ENCODE measurements at places on chromosomes 1 and 21.

GRCh38 chr1:41712695-41713094, 206.0 kb downstream of the HIVEP3 start:
- no peak for DNase-seq

DNA sequence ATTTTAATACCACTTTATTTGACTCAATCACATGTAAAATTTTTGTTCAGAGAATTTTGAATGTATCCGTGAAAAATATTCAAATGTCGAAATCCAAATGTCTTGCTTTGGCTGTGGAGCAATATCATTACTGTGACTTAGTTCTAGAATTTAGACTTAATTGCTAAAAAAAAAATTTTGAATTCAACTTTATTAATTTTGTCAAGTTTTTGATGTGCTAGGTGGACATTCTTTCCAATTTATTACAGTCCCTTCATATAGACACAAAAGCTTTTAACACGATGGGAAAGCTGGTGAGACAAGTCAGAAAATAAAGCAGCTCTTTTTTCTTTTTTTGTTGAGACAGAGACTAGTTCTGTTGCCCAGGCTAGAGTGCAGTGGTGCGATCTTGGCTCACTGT, 62.6 kb downstream of the DDR2 start:
- DNase-seq = no peak

GRCh38 chr1:172867216-172867818, 183.4 kb downstream of the TNFSF18 start:
- no peak for DNase-seq

DNA sequence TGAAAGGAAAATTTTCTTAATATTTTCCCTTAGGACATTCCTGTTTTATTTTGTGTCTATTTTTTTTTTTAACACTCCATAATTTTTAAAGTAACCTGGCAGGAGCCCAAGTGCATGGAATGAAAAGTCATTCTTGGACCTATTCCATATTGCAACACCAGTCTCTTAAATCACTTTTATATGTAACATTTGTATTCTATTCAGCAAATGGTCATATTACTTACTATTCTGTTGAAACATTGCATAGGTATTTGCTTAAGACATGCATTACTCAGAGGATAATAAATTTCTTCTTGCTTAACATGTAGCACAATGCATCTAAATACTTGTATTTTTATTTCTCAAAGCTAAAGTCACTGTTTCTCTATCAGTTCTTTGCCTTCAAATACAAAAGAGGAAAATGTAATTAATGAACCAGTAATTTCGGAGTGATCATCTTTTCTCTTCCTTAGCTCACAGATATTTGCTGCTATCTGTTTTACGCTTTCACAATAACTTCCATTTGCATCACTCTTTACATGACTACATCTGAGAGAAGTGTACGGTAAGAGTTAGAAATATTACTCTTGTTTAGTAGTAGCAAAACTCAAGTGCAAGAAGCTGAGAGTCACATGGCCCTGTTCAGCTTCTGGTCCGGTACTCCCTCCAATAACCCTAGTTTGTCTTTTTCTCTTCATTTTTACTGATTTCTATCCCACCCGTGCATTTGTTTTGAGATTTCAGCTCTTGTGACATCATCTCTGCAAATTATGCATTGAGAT, 394.8 kb downstream of the USP25 start:
- DNase-seq = no peak

DNA sequence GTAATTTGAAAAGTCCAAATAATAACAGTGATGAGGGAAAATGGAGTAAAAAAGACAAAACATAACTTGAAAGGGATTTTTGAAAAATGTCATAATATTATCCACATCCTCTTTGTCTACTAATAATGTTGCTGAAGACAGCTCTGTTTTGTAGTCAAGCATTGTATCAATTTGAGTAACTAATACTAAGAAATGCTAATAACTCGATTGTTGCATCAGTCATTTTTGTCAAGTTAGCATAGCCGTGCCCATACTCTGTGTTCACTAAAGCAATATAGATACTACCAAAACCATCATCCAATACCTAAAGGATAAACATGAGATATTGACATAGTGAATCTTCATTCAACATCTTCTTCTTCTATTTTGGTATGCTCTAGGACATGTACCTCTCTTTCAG, 17.3 kb downstream of the PDC start:
- DNase-seq = no peak

GRCh38 chr1:178397678-178398077, 99.1 kb downstream of the CLEC20A start:
- DNase-seq = no peak

- no peak for DNase-seq
Measured at GRCh38 chr1:240000634-240001033, 91.0 kb upstream of the FMN2 start.

DNA sequence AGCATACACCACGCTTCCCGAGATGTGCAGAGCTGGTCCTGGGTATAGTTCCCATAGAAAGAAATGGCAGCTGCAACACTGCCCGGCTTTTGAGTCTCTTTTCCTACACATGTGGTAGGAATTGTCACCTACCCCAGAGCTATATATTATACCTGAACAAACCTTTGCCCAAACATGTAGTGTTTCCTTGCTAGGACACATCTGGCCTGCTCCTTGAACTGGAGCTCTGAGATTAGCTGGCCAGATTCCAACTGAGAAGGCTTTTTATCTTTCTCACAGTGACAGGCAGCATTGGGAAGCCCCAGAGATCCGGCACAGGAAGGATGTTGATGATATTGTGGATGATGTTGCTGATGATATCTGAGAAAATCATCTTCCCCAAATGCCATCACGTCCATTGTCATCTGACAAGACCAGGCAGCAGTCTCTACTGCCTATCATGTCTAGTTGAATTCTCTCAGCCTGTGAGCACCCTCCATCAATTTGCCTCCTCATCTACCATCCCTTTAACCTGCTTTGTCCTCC, 115.0 kb upstream of the SMYD2 start:
- DNase-seq = no peak

DNA sequence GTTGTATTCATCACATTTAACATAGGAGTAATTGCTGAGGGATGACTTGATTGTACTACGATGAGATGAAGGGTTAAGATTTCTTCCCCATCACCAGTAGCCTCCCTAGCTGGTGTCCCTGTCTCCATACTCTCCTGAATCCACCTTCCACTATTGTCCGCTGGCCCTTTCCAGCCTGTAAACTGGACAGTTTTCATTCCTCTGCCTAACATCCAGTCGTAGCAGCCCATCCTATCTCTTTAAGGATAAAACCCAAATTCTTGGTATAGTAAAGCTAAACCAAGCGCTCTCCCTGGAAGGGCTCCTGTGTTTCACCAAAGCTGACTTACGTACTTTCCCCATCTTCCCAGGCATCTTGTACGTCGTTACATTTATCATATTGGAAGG, 670 bp downstream of the COX20 start:
- DNase-seq = peak; percentile 45

DNA sequence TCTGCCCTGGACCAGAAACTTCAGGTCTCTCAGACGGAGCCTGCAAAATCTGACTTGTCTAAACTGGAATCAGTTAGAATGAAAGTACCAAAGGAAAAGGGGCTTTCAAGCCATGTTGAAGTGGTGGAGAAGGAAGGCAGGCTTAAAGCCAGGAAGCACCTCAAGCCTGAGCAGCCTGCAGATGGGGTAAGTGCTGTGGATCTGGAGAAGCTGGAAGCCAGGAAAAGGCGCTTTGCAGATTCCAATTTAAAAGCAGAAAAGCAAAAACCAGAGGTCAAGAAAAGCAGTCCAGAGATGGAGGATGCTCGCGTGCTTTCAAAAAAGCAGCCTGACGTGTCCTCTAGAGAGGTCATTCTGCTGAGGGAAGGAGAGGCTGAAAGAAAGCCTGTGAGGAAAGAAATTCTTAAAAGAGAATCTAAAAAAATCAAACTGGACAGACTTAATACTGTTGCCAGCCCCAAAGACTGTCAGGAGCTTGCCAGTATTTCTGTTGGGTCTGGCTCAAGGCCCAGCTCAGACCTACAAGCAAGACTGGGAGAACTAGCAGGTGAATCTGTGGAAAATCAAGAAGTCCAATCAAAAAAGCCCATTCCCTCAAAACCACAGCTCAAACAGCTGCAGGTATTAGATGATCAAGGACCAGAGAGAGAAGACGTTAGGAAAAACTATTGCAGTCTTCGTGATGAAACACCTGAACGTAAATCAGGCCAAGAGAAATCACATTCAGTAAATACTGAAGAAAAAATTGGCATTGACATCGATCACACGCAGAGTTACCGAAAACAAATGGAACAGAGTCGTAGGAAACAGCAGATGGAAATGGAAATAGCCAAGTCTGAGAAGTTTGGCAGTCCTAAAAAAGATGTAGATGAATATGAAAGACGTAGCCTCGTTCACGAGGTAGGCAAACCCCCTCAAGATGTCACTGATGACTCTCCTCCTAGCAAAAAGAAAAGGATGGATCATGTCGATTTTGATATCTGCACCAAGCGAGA, 46.6 kb downstream of the ZBTB17 start:
- no peak for DNase-seq

DNA sequence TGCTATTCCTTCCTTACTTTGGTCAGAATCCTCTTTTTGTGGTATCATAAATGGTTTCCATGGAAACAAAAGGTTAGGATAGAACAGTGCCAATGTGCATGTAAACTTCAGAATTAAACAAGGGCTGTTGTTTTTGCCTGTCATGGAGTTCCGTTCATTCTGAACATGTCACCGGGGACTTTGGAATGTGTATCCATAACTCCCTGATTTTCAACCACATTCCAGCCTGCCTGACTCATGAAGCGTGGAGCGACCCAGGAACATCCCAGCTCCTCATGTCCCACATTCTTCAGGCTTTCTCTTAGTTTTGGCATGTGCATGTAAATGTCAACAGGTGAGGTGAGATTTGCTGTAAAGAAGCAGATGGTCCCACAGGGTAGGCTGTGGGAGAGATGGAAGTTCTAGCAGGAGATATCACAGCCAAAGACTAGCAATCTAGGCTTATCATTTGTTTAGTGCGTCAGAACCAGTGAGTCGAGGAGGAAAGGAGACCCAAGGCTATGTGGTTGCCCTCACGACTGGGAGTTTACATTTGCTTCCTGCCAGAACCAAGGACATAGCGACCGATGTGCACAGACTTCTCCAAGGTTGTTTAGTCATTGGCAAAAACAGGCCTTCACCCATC, 23.0 kb upstream of the DNAJC11 start:
- no peak for DNase-seq

DNA sequence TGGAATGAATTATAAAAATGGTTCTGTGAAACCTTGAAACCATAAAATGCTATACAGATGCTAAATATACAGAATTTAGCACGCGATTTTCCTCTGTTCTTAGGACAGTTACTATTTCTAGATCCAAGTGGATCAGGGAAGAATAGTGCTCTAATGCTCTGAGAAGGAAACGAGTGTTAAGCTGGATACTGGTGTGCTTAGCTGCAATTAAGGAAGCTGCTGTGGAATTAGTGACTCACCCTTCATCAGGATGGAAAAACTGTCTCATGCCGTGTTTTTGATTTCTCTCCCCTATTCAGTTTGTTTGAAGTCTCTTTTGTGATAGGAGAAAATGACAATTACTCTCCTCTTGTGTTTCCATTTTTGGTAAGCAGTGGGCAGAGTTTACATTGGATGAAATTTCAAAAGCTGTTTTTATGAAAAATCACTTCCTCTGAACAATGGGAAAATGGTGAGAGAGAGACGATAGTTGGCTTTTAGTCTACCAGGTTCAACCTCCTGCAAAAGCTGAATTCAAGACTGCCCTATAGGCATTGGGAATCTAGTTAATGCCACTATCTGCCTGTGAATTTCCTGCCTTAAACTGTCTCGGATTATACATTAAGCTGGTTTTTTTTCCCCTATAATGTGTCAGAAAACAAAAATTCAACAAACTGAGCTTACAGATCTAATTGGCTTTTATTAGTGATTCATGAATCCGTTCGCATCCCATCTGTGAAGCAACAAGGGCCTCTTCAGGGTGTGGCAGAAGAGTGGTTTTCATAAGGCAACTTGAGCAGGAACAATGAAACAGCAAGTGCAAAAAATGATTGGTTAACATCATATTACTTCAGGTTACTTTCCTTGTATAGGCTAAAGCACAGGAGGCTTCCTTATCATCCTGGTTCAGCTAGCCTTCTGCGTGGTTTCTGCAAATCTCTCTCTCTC, 179.8 kb downstream of the ST6GALNAC3 start:
- DNase-seq = no peak

- no peak for DNase-seq
Measured at GRCh38 chr1:116514708-116515525, 55.9 kb downstream of the CD58 start.

DNA sequence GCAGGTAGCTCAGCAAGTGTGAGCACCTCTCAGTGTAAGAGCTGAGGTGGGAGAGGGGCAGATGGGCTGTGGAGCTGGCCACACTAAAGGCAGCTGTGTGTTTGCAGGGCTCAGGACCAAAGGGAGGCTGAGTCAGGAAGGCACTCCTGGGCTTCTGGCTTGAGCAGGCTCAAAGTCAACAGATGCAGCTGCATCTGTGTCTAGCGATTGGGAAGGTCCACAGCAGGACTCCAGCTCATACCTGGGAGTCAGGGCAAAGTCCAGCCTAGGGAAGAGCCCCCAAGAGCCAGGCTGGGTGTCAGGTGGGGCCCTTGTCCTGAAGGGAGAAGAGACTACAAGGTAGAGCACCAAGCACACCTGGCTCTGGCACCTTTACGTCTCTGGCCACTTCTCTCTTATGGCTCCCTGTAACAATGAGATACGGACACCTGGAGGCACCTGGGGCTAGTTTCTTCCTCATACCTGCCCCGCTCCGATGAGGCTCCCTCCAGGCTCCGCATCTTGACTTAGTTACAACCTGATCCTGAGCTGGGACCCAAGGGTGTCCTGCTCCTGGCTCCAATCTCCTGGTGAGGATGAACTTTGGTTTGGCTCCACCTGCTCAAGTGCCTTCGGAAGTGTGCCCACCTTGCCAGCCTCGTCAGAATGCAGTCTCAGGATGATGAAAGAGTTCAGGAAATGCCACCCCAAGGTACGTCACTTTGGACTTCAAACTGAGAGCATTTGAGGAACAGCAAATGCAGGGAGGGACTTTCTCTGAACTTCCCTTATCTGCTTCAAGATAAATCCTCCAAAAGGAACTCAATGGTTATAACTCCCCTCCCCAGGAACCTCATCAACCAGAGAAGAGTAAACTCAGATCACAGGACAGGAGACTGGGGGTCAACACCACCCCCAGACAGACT, 21.5 kb upstream of the SLC2A1 start:
- DNase-seq = peak; percentile 33

- no peak for DNase-seq
Measured at GRCh38 chr1:111449703-111450017, 396 bp downstream of the ATP5PB start.

DNA sequence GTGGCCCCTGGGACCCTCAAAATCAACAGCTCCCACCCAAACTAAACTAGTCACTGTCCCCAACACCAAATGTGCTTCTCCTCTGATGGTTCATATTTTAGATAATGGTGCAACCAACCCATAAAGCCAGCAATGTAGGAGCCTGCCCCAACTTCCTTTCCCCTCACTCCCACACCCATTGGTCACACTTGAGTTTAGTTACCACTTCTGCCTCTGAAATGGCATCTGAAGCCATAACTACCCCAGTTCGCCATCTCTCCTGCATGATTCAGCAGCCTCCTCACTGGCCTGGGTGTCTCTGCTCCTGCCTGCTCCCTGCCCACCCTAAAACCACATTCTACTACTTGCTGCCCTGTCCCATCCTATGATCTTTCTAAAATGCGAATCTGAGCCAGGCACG, 3.4 kb upstream of the CDCP2 start:
- no peak for DNase-seq

- DNase-seq = no peak
Measured at GRCh38 chr1:36776948-36777831, 257.1 kb downstream of the GRIK3 start.

- DNase-seq = no peak
Measured at GRCh38 chr1:1071486-1072298, 2.4 kb downstream of the RNF223 start.
